ENCODE measurements at places on chromosomes 1 and 21.

DNA sequence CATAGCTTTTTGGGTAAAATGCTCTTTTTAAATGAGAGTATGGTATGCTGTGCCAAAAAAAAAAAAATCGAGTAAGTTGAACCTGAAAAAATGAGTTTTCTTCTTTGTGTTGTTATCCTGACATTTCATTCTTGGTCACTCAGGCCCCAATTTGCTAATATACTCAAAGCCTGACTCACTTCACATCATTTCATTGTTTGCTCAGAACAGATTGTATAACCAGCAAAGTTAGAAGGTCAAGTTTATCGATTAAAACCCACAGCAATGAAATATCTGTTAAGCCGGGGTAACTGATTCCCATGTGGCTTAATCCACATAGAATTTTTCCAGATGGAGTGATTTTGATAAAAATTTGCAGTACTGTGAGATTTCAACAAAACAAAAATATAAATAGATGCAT, 363.7 kb downstream of the NEGR1 start:
- no peak for DNase-seq

DNA sequence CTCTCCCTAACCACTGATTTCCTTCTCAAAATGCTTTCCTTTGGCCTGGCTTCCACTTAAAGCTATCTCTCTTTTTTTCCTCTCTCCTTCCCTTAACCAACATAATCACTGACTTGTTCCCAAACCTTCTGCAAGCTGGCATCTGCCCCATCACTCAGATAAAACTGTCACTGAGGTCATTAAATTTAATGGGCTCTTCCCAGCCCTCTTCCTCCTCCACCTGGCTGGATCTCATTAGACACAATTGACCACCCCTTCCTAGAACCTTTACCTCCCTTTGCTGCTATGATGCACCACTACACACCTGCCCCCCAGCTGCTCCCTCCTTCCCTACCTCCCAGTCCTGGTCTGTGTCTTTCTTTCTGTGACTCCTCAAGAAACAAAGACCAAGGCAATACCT, 44.0 kb upstream of the GJB5 start:
- DNase-seq: no peak

DNA sequence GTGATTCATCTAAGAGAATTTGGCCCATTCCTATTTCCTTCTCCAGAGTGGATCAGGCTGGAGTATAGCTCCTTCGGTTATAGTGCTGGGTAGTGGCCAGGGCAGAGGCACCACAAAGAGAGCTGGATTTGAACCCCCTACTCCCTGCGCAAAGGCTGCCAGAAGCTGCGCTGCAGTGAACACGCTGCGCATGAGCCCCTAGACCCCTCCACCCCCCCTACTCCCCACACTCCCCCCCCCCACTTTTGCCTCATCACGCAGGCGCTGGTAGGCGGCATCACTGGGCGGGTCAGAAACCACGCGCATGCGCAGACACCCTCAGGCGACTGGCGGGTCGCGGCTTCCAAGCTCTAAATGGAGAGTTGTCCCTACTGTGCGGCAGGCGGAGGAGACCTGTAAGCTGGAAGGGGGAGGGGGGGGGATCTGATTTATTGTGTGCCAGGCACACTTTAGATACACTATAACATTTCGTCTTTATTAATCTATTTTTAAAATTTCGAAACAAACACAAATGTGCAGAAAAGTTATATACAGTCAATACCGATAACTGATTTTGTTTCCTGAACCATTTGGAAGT, 38.7 kb upstream of the HMGN1 start:
- DNase-seq: peak; percentile 76

GRCh38 chr1:2375246-2375922, 16.0 kb downstream of the MORN1 start:
- DNase-seq: no peak

- DNase-seq: peak; percentile 77
These were observed 452.4 kb downstream of the PTPRU start for GRCh38 chr1:29688471-29689365.

DNA sequence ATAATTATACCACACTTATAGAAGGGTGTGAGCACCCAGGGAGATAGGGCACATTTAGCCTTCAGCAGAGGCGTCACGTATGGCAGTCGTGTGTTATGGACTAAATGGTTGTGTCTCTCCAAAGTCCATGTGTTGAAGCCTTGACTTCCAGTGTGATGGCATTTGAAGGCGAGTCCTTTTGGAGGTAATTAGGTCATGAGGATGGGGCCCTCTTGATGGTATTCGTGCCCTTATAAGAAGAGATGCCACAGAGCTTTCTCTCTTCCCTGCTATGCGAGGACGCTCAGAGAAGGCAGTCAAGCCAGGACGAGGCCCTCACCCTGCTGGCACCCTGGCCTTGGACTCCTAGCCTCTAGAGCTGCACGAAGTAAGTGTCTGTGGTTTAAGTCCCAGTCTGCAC, 375.0 kb upstream of the C1orf174 start:
- no peak for DNase-seq

- DNase-seq: peak; percentile 41
These were observed 455 bp downstream of the BSDC1 start for GRCh38 chr1:32393832-32394140.

GRCh38 chr1:84145068-84145467, 997 bp downstream of the PRKACB start:
- no peak for DNase-seq

- peak; percentile 60 for DNase-seq
These were observed 140.9 kb upstream of the ARHGEF16 start for GRCh38 chr1:3313576-3313950.

DNA sequence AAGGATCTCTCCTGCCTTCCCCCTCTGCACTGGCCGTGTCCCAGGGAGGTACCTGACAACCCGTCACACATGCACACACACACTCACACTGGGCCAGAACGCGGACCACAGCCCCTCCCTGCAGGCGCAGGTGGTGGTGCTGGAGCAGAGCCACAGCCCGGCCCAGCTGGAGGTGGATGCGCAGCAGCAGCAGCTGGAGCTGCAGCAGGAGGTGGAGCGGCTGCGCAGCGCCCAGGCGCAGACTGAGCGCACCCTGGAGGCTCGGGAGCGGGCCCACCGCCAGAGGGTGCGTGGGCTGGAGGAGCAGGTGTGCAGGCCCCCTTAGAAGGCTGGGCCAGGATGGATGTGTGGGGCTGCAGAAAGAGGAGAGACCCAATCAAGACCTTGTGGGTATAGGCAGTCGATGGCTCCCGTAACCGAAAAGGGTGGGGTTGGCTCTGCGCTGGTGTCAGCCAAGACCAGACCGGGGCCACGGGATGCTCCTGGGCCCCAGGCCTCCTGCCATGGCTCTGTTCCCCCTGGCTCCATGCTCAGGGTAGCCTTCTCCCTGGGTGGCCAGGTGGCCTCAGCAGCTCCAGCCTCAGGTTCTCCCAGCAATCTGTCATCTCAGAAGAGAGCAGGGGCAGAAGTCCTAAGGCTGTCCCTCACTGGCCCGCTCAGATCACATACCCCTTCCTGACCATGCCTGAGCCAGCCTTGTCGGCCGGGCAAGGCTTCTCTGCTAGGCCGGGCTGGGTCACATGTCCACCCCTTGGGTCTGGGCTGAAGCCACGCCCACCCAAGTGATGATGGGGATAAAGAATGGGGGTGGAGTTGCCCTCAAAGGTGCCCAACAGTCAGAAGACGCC, 8.9 kb downstream of the MFAP2 start:
- DNase-seq: no peak

DNA sequence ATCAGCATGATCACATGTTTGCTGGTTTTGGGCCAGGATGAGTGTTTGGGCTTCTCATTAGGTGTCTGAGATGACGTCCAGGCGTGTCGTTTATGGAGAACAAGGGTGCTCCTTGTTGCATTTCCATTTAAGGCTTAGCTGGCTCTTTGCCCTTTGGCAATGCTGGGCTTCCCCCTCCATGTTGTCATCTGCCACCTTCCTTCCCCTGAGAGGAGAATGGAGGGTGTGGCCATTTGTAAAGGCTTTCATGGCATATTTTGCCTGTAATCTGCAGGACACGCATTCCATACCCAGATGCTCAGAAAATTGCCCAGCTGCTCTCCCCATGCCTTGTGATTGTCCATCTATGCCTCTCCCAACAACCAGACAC, 27.7 kb downstream of the PKP1 start:
- peak; percentile 35 for DNase-seq

DNA sequence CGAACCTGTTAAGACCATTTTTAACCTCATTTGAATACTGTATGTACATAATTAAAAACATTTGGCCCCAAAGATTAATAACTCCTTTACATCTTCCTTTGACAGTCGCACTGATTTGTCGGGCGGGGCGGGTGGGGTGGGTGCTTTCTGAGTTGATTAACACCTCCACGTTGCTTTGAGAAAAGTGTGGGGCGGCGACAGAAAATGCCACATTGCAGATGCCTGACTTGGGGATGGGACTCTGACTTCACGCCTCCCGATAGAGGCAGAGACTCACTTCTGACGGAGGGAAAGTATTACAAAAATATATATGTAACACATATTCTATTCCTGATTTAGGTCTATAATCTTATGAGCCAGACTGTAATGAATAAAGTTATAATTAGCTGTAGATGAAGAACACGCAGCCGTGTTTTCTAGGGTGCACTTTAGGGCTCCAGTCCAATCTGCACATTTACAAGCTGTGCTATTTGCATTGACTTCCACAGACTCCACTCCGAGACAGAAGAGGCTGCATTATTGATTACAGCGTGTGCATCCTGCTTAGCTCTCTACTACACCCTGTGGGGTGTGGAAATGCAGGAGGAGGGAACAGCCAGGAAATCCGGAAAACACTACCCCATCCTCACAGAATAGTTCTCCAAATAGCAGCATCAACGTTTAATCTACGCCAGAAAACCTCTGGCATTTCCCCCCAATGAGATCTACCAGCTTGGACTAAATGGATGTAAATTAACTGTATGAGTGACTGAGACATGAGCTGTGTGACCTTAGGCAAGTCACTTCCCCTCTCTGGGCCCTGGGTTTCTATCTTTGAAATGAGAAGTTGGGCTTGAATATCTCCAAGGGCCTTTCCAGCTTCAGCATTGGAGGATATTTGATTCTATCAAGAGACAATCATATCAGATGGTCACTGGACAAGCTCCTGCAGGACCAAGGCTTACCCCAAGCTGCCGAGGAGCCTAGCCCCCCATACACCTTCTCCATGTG, 308.0 kb downstream of the RRAGC start:
- no peak for DNase-seq

DNA sequence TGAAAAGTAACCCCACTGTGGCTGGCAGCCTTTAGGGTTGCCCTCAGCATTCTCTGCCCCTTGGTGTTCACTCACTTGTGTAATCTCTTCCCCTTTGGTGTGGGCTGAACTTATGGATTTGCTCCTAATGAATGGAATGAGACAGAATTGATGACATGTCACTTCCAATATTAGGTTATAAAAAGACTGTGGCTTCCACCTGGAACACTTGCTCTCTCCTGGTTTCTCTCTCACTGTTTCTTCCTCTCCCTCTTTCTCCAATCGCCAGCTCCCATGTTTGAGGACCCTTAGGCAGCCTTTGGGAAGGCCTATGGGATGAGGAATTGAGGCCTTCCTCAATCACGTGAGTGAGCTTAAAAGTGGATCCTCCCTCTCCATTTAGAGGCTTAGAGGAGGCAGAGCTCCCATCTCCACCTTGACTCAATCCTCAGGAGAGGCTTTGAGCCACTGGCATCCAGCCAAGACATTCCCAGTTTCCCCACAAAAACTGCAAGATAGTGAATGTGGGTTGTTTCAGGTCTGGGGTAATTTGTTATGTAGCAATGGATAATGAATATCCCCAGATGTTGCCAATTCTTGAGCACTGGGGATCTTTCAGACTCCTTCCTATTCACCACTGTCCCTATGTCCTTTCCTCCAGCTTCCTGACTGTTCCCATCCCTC, 95.5 kb upstream of the CD34 start:
- no peak for DNase-seq

GRCh38 chr1:117512728-117513321, 93.0 kb upstream of the TENT5C start:
- DNase-seq: peak; percentile 14

DNA sequence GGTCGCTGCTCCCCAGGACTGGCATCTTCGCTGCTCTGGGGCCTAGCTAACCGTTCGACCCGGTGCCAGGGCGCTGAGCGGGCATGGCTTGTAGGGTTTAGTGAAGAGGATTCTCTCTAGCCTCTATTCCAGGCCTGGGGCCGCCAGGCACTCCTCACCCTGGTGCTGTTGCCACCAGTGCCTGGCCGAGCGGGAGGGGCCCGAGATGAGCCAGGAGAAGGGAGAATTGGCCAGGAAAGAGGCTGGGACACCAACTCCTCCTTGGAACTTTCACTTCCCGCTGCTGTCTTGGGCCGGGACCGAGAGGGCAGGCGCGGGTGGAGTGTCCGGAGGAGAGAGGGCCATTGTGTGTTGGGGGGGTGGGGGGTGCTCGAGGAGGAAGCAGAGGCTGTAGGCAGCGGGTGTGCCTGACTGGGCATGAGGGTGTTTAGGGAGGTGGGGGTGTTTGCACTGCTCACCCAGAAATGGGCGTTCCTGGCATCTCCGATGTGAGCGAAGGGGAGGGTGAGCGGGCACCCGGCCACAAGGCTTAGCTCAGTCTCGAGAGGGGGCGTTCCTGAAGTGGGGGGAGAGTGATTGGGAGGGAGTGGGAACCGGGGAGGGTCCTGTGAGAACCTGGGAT, 772 bp downstream of the ADAM15 start:
- peak; percentile 61 for DNase-seq

DNA sequence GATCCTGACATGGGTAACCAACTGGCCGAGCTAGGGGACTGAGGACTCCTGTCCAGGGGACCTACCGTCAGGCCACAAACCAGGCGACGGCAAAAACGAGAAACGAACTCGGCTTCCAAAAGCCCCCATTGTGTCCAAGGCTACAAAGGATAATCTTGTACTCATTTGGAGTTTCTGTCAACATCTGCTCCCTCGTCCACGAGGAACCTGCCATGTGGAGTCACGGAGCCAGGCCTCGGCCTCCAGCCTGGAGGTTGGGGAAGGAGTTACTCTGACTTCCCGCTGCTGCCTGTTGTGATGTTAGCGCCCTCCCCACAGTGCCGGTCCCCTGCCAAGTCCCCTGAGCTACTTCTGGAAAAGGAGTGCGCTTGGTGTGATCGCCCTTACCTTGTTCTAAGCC, 7.3 kb downstream of the KRTAP10-1 start:
- DNase-seq: no peak

GRCh38 chr1:55194851-55195250, 20.3 kb downstream of the USP24 start:
- no peak for DNase-seq

- no peak for DNase-seq
These were observed 39.4 kb downstream of the HSF2BP start for GRCh38 chr21:43619856-43620255.

DNA sequence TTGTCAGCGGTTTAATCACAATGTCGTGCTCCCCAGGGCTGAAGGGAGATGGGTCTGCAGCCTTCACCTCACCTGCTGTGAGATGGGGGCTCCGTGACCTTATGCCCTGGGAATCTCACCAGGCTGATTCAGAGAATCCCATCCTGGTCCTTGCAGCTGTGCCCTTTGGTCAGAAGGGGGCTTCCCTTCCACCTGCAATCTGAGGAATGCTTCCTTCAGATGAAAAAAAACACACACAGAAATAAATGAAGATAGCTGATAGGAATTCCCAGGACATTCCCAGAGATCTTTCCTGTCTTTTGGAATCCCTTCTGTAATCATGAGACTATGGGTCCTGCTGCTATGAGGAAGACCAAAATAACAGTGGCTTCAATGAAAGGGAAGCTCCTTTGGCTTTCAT, 127.0 kb upstream of the VAMP3 start:
- no peak for DNase-seq

- DNase-seq: no peak
These were observed 28.2 kb downstream of the STYXL2 start for GRCh38 chr1:167122121-167122480.

Measured in urothelium cell line (cell line).